Osteocyte (in vitro differentiated cells): ENCODE measurements at places on chromosomes 13 and 19. TPM values are rescaled to one million over a fixed set of nuclear protein-coding genes. Genes with fewer than 3 reads are reported as not detected.

Gene IGFL2
- not detected in 2 replicates for total RNA-seq

DNA sequence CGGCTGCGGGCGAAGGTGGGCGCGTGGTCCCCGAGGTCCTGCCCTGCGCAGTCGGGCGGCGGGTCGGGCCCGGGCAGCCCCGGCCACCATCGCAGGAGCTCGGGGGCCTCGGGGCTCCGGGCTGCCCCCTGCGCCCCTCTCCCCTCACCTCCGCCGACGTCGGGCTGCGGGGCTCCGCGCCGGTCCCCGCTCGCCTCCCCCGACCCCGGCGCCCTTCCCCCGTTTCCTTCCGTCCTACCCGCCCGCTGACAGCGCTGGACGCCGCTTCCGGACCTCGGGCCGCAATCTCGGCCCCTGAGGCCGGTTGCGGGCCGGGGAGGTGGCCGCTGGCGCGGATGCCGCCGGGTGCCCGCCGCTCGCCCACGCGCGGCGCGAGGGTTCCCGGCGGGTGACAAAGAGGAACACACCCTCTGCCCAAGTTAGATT, 720 bp downstream of the FARP1 start:
- DNase-seq, result no peak

DNA sequence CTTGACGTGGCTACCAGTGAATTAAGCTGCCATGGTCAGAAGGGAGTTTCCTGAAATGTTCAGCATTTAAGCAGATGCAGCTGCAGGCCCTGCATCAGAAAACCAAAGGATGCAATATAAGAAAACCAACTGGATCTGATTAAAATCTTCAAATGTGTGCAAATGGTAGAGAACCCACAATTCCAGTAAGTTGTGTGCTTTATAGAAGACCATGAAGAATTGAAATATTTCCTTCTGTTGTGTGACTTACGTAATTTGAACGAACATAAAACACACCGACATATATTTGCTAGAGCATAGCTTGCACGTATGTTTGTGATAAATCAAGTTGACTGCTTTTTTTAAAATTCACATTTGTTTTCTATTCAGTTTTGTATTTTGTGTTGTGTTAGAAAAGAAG, 191.4 kb downstream of the COL4A1 start:
- no peak for DNase-seq

GRCh38 chr19:37903096-37903495, 3.3 kb downstream of the WDR87 start:
- no peak for DNase-seq

Gene NCAN
- total RNA-seq, result not detected in 2 replicates
